ENCODE measurements at places on chromosomes 3 and 15. TPM values are rescaled to one million over a fixed set of nuclear protein-coding genes. Genes with fewer than 3 reads are reported as not detected.

DNASE1L3 gene
- not detected for total RNA-seq

GOLGA8S gene
- total RNA-seq, result not detected

CD200R1 gene
- total RNA-seq, result 0.36 TPM

RPL29 gene
- 1,242 TPM for total RNA-seq

WDR48 gene
- total RNA-seq, result 23.3 TPM

GOLGA6B gene
- not detected for total RNA-seq

MYZAP gene
- not detected for total RNA-seq

NANOGP8 gene
- not detected for total RNA-seq

TRH gene
- total RNA-seq, result not detected

AP3B2 gene
- total RNA-seq, result 2.0 TPM

CELSR3 gene
- 0.46 TPM for total RNA-seq

EIF1B gene
- total RNA-seq, result 14.5 TPM

C15orf61 gene
- 3.3 TPM for total RNA-seq

MEX3B gene
- total RNA-seq, result 4.0 TPM

ARRDC4 gene
- 25.6 TPM for total RNA-seq

GABRA5 gene
- 1.0 TPM for total RNA-seq

ZNF860 gene
- total RNA-seq, result 5.0 TPM

CCDC33 gene
- not detected for total RNA-seq

P4HTM gene
- 13.4 TPM for total RNA-seq

CLEC3B gene
- total RNA-seq, result not detected

ADAMTS9 gene
- total RNA-seq, result 2.4 TPM

FES gene
- total RNA-seq, result 70.3 TPM

SAMD7 gene
- total RNA-seq, result not detected

ALDH1A2 gene
- 4.4 TPM for total RNA-seq

SLC9A9 gene
- 2.3 TPM for total RNA-seq

VIPR1 gene
- not detected for total RNA-seq

GATM gene
- total RNA-seq, result 29.6 TPM

RFTN1 gene
- total RNA-seq, result 95.6 TPM

Measured in melanocyte of skin (primary cell).